Mucosa of descending colon (tissue), 3 donors: ENCODE measurements at places on chromosomes 1 and 21. TPM values are rescaled to one million over a fixed set of nuclear protein-coding genes. Genes with fewer than 3 reads are reported as not detected.

GRCh38 chr1:205567716-205568115, 63.2 kb downstream of the CDK18 start:
- no peak for DNase-seq

Gene PRDX1
- total RNA-seq, result 295 TPM

DNA sequence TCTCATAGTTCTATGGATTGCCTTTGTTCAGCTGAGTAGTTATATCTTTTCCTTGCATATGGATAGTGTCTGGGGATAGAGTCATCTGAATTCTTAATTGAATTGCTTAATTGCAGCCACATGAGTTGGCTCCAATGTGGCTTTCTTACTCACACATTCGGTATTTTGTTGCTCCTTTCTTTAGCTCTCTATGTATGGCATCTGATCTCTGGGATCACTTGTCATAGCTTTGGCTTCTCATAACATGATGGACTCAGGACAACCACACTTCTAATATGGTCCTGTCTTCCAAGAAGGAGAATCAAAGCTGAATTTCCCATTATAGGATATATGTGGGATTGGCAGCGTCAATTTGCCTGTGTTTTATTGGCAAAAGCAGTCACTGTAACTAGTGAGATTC, 716.2 kb downstream of the NCAM2 start:
- DNase-seq, result no peak

- DNase-seq, result no peak
Observed at GRCh38 chr1:165925498-165926079, 98.2 kb downstream of the UCK2 start.

Gene KIF26B
- total RNA-seq, result 3.2 TPM

DNA sequence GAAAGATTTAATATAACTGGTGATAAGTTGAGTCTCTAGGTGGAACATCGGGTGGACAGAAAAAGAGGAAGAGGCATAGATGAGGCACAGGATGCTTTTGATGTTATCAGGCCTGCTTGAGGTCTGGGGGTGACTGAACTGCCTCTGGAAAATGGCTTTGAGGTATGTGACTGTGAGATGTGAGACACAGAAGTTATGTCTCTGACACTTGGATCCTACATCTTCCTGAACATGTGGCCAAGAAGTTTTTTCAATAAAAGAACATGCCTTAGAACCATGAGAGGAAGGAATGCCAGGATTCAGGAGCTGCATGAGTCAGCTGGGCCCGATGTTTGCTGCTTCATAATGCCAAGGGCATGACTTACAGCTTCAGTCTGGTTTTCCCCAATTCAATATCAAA, 11.5 kb upstream of the AIM2 start:
- DNase-seq, result no peak

DNA sequence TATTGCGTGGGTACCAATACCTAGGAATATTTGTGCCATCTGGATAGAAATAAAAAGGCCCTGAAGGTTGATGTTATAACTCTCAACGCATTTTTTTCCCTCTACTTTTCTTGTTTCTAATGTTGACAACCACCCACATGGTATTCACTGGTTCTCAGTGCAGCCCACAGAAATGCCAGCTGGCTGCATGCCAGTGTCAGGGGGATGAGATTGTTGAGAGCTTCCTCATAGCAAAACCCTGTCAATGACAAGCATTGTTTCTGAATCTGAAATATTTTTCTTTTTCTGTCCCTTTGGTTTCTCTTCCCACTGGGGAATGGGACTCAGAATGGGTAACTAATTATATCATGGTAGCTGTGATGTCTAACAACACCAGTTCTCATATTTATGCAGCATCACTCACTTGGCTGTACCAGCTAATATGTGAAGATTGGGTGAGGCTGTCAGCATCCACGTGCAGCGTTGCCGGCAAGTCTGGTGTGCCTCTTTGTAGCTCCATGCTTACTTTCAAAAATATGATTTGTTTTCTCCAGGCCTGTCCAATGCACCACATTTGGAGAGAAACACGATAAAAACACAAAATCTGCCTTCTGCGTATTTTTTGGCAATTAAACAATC, 284.6 kb downstream of the PTBP2 start:
- no peak for DNase-seq
